Stimulated activated CD8-positive, alpha-beta memory T cell treated with anti-CD3 and anti-CD28 coated beads, Interleukin-15, amount 100 ng/mL, for 1 hour (primary cell): ENCODE measurements at places on chromosomes 3 and 15.

DNA sequence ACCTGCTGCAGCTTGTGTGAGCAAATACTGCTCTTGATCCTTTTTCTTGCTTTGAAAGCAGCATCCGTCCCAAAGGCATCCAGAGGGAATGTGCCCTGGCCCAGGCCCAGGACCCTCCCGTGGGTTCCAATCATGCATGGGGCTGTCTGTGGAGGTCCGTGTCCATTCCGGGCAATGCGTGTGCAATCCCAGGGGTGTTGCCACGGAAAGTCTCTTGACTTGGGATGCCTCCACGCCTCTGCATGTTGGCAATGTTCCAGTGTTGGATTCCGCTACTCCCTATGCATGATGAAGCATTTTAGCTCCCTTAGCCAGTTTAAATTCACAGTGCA is 105.7 kb downstream of the SNRPN start:
- DNase-seq: no peak

- no peak for DNase-seq
Observed at GRCh38 chr3:113055961-113056360, 65.2 kb downstream of the GTPBP8 start.

- DNase-seq: no peak
Observed at GRCh38 chr15:99303907-99304306, 52.6 kb downstream of the LRRC28 start.

GRCh38 chr3:45922039-45922326 is 21.3 kb upstream of the CXCR6 start:
- no peak for DNase-seq

GRCh38 chr3:33388374-33389100 is 51.7 kb downstream of the UBP1 start:
- no peak for DNase-seq

- DNase-seq: no peak
Observed at GRCh38 chr3:38158472-38158871, 6.9 kb upstream of the OXSR1 start.

DNA sequence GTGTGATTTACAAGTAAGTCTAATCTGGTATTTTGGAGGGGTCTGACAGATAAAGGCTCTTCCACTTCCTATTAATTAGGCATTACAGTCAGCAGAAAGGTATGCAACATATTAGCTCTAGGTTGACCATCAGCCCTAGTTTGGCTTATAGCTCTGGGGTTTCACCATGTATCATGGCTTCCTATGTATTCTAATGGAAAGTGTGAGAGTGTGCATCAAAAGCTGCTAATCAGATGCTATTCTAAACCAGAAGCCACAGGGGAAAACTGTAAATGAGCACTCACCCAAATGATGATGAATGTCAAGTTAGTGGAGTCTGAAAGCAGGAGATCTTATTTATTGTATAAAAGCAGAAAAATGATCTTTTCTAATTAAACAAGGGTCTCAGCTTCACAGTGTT is 149.2 kb upstream of the MITF start:
- DNase-seq: no peak

DNA sequence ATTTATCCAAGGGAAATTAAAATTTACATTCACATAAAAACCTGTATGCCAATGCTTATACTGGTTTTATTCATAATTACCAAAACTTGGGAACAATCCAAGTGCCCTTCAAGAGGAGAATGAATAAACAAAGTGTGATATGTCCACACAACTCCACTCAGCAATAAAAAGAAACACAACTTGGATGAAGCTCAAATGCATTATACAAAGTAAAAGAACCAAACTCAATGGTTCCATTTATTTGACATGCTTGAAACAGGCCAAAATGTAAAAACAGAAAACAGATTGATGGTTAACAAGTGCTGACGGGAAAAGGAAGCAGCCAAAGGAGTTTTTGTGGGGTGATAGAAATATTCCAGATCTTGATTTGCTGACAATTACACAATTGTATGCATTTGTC is 23.5 kb downstream of the OCA2 start:
- no peak for DNase-seq

DNA sequence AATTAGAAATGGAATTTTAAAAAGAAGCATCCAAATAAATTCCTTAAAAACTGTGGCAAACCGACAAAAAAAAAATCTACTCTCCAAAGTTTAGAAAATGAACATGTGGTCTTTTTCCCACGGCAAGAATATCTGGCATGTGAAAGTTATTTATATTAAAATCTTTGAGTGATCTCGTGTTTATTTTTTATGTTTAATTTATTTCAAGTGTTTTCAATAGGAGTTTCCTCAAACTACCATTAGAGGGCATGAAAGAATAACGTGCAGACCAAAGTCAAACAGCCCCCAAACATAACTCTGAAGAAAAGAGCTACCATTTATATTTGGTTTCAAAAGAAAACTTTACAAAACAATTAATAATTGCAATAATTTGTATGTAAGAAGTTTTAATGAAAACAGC is 286.4 kb downstream of the ZIC4 start:
- DNase-seq: no peak

GRCh38 chr3:155778462-155778861 is 27.6 kb downstream of the C3orf33 start:
- DNase-seq: no peak

DNA sequence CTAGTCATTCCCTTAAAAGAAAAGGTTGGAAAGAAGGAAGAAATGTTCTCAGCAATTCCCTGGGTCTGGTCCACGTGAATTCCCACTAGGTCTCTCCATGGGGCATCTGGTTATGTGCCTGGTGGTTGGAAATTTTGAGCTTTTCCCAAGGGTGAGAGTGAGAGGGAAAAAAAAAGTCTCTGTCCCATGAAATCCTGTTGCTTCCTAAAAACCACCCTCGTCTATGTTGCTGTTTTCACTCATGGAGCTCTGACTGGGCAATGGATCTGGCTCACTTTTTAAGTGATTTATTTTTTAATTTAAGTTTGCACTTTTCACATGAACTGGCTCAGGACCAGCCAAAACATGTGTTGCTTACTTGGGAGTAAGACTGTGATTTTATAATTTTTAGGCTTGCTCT is 190.1 kb downstream of the CHST2 start:
- no peak for DNase-seq

DNA sequence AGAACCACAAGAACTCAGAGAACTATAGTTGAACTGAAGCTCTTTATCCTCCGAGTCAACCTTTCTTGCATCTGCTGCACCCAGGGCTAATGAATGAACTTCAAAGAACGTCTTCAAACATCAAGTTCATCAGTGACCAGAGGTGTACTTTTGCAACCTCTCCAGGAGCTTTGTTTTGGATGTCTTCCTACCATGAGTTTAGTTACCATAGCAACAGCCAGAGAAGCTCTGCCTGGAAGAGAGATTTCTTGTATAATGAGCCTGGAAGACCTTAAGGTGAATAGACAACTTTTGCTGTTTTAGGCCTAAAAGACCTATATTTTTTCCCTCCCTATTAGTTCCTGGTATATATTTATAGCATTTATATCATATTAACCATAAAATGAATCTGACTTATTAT is 9.1 kb downstream of the ACTC1 start:
- DNase-seq: no peak

DNA sequence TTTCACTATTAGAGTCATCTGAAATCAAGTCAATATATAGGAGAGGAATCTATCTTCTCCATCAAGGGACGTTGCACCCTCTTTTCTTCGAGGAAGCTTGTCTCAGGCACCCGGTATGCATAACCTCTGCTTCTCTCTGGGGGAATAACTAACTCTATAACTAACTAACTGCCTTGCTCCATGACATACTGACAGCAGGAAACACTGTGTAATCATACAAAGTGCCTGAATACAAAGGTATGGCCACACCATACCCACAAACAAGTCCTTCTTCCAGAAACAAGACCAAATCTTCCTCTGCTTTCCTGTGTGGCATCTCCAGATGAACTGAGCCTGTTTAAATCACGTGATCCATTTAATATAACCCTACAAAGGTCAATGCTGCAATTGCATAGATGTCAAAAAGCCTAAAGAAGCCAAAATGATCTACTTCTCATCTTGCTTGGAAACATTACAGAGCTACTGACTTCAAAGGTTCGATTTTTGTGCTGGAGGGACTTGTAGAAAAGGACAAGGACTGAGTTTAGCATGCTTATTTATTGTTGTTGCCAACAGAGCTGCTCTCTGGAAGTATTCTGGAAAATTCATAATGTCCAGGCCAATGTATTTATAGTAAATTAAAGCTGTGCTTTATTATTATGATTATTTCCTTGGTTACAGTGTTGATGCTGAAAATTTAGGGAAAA is 380.5 kb downstream of the FOXP1 start:
- no peak for DNase-seq

- DNase-seq: no peak
Observed at GRCh38 chr3:154778057-154778456, 302.1 kb upstream of the MME start.
